ENCODE measurements at places on chromosomes 12 and 14. TPM values are rescaled to one million over a fixed set of nuclear protein-coding genes. Genes with fewer than 3 reads are reported as not detected.

CCDC197 gene
- 0.32 TPM for polyA plus RNA-seq

SOX5 gene
- polyA plus RNA-seq = 1.6 TPM

CALM1 gene
- 209 TPM for polyA plus RNA-seq

CAPZA3 gene
- not detected for polyA plus RNA-seq

ABCB9 gene
- polyA plus RNA-seq = 4.3 TPM

MYH7 gene
- 525 TPM for polyA plus RNA-seq

- no peak for DNase-seq
These were observed 81.8 kb upstream of the STAC3 start for GRCh38 chr12:57332646-57333312.
